Cardiac ventricle fibroblast (primary cell): ENCODE measurements at places on chromosomes 2 and 18. TPM values are rescaled to one million over a fixed set of nuclear protein-coding genes. Genes with fewer than 3 reads are reported as not detected.

Gene ACMSD
- not detected in 2 replicates for total RNA-seq

Gene ABCG5
- total RNA-seq: not detected in 2 replicates

Gene CYS1
- total RNA-seq: 1.2 and 2.1 TPM in 2 replicates

Gene RELCH
- total RNA-seq: 14.3 and 16.4 TPM in 2 replicates

Gene SCN9A
- 0.68 and 0.87 TPM in 2 replicates for total RNA-seq

Gene KHK
- 1.1 TPM in 1 of 2 replicates, not detected in the other for total RNA-seq

Gene CDH19
- 44.0 and 53.5 TPM in 2 replicates for total RNA-seq

Gene D2HGDH
- total RNA-seq: 9.0 and 12.7 TPM in 2 replicates

Gene IL1RN
- total RNA-seq: not detected in 2 replicates

Gene WNT6
- total RNA-seq: 0.06 TPM in 1 of 2 replicates, not detected in the other

Gene NIFK
- total RNA-seq: 60.0 and 70.1 TPM in 2 replicates

Gene POTEC
- total RNA-seq: not detected in 2 replicates

Gene ANKRD30BL
- total RNA-seq: not detected in 2 replicates

Gene CXCR1
- not detected in 2 replicates for total RNA-seq

Gene AQP12B
- not detected in 2 replicates for total RNA-seq

Gene TYW5
- total RNA-seq: 1.8 and 3.4 TPM in 2 replicates

Gene STPG4
- total RNA-seq: 0.20 TPM in 1 of 2 replicates, not detected in the other

Gene SERPINB10
- not detected in 2 replicates for total RNA-seq

Gene CLEC4F
- not detected in 2 replicates for total RNA-seq

Gene GTF2A1L
- 0.24 and 1.7 TPM in 2 replicates for total RNA-seq

Gene POTEJ
- not detected in 2 replicates for total RNA-seq

Gene COPS9
- total RNA-seq: 144 and 210 TPM in 2 replicates

Gene CD226
- not detected in 2 replicates for total RNA-seq

Gene NDC80
- 1.6 and 2.7 TPM in 2 replicates for total RNA-seq

Gene AKAIN1
- total RNA-seq: not detected in 2 replicates

Gene ONECUT2
- total RNA-seq: under 0.01 TPM in 1 of 2 replicates, not detected in the other

Gene PSTPIP2
- total RNA-seq: 2.4 and 2.5 TPM in 2 replicates

Gene CIB4
- total RNA-seq: not detected in 2 replicates

Gene USP34
- total RNA-seq: 74.6 and 91.8 TPM in 2 replicates

Gene AFG3L2
- total RNA-seq: 29.5 and 30.6 TPM in 2 replicates
